Ureter (tissue), 1 donor: ENCODE measurements at places on chromosomes 7 and 10. TPM values are rescaled to one million over a fixed set of nuclear protein-coding genes. Genes with fewer than 3 reads are reported as not detected.

The CALCR gene
- total RNA-seq = 0.16 TPM

The LRRD1 gene
- not detected for total RNA-seq

The LRRN3 gene
- total RNA-seq = 1.2 TPM

The ABCA13 gene
- 5.2 TPM for total RNA-seq

The SFXN3 gene
- 36.8 TPM for total RNA-seq

The SSC4D gene
- 0.70 TPM for total RNA-seq

The VIM gene
- 569 TPM for total RNA-seq

The ENTPD1 gene
- total RNA-seq = 74.1 TPM

The GPNMB gene
- 93.6 TPM for total RNA-seq

The PPP1R9A gene
- 39.5 TPM for total RNA-seq

The NEUROD6 gene
- total RNA-seq = not detected

The ADAM12 gene
- 12.3 TPM for total RNA-seq

The SFTPA2 gene
- total RNA-seq = 0.94 TPM

The PILRA gene
- 21.6 TPM for total RNA-seq

The TBX20 gene
- not detected for total RNA-seq

The COL28A1 gene
- 3.7 TPM for total RNA-seq

The EIF3B gene
- total RNA-seq = 142 TPM

The AMPH gene
- total RNA-seq = 2.1 TPM

The NEBL gene
- total RNA-seq = 25.5 TPM

The FAM24B gene
- 6.4 TPM for total RNA-seq

The CDCA7L gene
- 12.0 TPM for total RNA-seq

The SERPINE1 gene
- total RNA-seq = 4.3 TPM
